ENCODE measurements at places on chromosomes 12 and 14.

- DNase-seq = no peak
These were observed 4.7 kb upstream of the KANSL2 start for GRCh38 chr12:48686615-48687334.

DNA sequence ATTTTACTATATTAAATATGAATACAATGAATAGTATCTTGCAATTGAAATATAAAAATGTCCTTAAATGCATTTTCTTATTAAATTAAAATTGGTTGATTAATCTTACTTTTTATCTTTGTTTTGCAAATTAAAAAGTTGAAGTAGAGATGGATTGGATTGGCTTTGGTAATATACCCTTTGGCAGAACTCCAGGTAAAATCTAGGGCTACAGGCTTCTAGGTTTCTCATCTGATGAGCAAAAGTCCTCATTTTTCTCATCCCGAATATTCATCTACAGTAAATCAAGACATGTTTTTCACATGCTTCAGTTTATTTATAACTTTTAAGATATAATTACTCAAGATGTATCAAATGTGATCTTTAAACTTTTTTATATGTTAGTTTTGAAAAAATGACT, 2.2 kb downstream of the PTPRR start:
- DNase-seq = no peak

DNA sequence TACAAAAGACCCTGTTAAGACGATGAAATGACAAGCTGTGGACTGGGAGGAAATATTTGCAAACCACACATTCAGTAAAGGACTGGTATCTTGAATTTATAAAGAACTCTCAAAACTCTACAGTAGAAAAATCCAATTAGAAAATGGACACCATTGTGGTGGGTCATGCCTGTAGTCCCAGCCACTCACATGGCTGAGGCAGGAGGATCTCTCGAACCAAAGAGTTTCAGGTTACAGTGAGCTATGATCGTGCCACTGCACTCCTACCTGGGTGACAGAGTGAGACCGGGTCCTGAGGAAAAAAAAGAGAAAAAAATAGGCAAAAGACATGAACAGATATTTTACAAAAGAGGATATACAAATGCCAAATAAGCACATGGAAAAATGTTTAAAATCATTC, 41.9 kb downstream of the TTC6 start:
- no peak for DNase-seq

DNA sequence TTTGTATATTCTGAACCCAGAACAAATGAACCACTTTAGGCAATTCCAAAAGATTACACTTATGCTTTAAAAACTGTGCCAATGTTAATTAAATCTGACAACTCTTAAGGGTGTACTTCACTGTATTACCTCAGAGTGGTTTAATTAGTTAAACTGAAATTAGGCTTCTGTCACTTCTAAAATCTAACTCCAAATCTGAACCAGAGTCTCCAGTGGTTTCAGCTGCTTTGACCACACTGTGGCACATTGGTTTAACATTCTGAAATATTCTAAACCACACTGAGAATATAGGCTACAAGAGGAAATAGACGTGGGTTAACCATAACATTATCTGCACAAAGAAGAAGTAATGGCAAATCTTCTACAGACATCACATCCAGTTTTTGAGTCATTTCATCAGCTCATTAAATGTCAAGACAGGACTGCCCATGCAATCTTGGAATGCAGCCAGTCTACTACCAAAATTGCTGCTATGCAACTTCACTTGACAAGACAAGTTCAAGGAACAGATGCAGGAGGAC, 94.8 kb downstream of the LRP6 start:
- no peak for DNase-seq

GRCh38 chr14:56422703-56423213, 156.8 kb upstream of the TMEM260 start:
- no peak for DNase-seq

GRCh38 chr12:76866726-76867125, 12.1 kb downstream of the CSRP2 start:
- DNase-seq = no peak

- DNase-seq = no peak
These were observed 594.5 kb downstream of the NRXN3 start for GRCh38 chr14:78764645-78765044.

GRCh38 chr14:79742142-79742541, 469.2 kb downstream of the DIO2 start:
- DNase-seq = no peak

DNA sequence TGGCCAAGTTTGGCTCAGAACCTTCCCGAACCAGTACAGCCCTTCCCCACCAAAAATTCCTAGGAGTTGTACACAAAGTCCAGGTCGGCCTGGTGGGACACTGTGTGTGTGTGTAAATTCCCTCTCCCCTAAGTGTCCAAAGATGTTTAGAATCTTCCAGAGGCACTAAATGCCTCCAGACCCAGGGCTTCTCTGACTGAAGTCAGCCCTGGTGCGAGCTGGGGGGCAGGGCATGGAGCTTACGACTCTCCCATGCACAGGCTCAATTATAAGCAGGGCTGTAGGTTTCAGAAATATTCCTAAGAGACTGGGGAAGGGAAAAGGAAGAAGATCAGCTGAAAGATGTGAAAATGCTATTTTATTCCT, 106.9 kb upstream of the ATF7IP start:
- DNase-seq = no peak

GRCh38 chr12:77064896-77065360, 441 bp downstream of the E2F7 start:
- DNase-seq = no peak

- no peak for DNase-seq
These were observed 189.0 kb upstream of the AMIGO2 start for GRCh38 chr12:47268501-47269454.

GRCh38 chr12:40963751-40964150, 224.4 kb upstream of the PDZRN4 start:
- no peak for DNase-seq

GRCh38 chr14:84864548-84865271, 665.2 kb upstream of the FLRT2 start:
- no peak for DNase-seq

DNA sequence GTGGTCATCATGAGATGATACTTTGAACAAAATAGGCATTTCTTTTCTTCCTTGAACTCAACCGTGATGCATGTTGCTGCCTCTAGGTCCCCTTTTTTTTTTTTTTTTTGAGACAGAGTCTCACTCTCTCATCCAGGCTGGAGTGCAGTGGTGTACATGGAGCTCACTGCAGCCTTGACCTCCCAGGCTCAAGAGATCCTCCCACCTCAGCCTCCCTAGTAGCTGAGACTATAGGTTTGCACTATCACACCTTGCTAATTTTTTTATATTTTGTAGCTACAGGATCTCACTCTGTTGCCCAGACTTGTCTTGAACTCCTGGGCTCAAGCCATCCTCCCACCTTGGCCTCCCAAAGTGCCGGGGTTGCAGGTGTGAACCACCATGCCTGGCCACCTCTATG, 20.6 kb downstream of the DIP2B start:
- DNase-seq = no peak

DNA sequence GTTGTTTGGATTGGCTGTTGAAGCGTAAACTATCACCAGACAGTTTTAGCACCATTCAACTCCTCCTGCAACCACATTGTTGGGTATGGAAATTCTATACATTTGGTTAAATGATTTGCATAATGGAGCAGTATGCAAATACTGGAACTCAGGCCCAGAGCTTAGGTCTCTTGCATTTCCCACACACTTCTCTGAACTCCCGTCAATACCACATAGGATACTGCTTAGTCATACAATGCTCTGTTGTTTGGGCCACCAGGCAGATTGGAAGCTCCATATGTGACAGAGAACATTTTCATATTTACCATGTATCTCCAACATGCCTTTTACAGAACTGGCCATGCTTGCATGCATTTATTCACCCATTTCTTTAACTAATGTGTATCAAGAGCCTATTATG, 78.0 kb downstream of the IFNG start:
- DNase-seq = no peak

DNA sequence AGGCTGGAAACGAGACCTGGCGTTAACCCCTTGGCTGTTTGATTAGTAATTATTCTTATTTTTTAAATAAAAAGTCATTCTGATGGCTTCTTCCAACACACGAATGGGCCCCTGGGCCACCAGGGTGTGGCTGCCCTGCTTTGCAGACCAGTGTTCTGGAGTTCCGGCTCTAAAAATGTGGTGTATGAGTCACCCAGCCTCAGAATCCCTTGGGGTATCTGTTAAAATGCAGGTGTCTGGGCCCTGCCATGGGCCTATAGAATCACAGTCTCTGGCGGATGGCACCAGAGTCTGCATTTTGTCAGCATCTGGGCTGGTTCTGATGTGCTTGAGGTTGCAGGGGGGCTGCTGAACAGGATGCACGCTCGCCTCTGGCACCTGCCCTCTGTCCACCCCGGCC, 2.5 kb upstream of the PSMC1 start:
- DNase-seq = no peak

DNA sequence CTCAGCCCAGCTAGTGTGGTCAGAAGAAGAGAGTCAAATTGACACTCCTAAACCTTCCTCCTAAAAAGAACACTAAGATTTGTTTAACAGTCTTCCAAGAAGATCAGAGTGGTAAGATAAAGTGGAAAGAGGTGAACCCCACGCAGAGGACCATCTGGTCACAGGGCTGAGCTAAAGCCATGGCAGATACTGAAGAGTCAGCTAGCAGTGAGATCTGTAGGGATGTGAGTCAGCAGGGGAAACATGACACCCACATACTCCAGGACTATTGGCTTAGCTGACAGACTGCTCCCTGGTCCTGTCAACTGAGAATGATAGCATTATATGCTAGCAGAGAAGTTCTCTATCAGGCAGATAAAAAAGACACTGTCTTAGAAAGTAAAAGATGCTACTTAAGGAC, 269.4 kb upstream of the ALG10 start:
- DNase-seq = no peak

DNA sequence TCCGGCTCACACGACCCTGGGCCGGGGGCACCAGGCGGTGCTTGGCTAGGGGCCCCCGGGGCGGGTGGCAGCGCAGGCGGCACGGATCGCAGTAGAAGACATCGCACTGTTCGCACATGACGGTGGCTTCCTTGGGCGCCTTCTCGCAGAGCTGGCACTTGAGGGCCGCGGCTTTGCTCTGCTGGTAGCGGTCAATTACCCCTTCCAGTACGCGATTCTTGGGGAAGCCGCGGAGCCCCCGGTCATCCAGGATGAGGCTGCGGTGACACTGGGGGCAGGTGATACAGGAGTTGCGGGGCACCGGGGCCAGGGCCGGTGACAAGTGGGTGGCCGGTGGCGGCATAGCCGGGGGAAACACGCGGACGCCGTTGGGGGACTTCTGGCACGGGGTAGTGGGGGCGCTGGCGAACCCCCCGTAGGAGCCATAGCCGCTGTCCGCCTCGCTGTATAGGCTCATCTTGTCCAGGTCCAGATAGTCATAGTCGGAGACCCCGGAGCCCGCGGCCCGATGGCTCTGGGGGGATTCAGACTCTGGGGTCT, 553 bp downstream of the TRIM9 start:
- no peak for DNase-seq

- DNase-seq = no peak
These were observed 249.5 kb downstream of the APAF1 start for GRCh38 chr12:98894412-98895085.

DNA sequence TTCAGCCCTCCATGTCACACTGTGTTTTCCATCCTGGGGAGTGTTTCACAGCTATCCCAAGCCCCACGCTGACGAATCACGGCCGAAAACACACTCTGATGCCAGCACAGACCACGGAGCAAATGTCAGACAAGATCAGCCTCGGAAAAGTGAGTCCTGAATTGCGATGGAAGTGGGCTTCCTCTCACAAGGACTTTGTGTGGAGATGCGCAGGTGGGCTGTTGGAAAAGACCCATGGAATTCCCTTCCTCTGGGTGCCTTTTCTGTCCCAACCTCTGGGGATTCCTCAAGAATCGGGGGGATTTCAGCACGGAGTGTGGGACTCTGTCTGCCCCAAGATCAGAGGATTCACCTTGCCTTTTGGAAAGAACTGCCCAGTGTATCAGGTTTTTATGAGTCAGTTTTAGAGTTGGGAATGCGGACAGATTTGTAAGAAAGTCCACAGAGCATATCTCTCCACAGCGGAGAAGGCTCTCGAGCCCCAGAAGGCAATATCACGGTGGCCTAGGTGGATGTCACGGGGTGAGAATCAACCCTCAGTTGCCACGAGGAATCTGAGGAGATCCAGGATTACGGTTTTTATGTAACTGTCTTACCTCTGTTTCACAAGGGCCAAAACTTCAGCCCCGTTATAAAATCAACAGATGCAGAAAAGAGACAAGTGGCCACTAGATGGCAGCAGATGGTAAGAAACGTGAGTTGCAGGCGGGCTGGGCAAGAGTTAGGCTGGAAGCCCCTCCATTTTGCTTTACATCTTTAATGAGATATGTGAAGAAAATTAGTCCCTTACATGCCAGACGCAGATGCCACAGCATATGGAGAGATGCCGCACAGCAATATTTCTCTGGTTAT, 201.9 kb downstream of the DAD1 start:
- DNase-seq = no peak

DNA sequence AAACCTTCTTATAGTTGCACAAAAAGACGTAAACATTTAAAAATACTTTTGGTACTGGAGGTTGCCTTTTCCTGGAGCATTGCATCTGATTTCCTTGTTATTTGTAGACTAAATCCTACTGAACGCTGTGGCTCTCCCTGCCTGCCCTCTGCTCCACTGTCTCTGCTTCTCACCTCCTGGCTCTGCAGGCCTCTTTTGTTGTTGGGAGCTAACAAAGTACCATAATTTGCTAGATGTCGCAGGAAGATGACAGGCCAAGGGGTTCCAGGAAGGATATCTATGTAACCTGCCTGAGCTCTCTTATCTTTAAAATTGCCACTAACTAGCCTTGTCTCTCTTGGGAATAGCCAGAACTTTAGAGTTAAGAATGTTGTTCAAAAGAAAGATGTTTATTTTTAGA, 21.4 kb downstream of the SYNE2 start:
- DNase-seq = no peak

GRCh38 chr14:99968191-99968920, 96.9 kb upstream of the EVL start:
- DNase-seq = no peak

- no peak for DNase-seq
These were observed 456.9 kb downstream of the CCER1 start for GRCh38 chr12:90497923-90498545.

GRCh38 chr12:55687746-55688145, 20.0 kb downstream of the ITGA7 start:
- no peak for DNase-seq

All from stimulated activated CD8-positive, alpha-beta memory T cell treated with anti-CD3 and anti-CD28 coated beads, Interleukin-4, amount 100 ng/mL, for 1 hour (primary cell).